ENCODE measurements at places on chromosomes 7 and 10.

DNA sequence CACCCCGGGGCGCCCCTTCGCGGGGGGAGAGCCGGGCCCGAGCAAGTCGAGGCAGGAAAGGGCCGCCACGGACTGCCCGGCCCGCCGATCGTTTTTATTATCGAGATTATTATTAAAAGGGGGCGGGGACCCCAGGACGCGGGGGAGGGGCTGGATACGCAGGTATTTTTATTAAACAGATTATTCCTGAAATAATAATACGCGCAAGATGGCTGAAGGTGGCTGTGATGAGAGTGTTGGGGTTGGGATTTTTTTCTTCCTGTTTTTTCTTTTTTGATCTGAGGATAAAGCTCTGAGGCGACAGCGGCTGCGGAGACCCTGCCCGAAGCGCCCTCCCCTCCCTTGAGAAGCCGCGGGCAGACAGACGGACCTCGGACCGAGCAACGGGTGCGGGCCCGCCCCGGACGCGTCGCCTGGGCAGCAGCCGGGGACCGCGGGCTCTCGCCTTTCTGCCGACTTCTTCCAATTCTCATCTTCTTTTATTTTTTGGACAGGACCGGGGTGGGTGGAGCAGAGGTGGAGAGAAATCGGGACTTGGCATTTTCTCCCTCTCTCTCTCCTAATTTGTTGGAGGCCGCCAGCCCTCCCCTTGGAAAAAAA lies 1.4 kb upstream of the TRIM8 start:
- peak; percentile 65 for DNase-seq

GRCh38 chr7:19554581-19554980 lies 154.3 kb downstream of the POLR1F start:
- DNase-seq, result no peak

DNA sequence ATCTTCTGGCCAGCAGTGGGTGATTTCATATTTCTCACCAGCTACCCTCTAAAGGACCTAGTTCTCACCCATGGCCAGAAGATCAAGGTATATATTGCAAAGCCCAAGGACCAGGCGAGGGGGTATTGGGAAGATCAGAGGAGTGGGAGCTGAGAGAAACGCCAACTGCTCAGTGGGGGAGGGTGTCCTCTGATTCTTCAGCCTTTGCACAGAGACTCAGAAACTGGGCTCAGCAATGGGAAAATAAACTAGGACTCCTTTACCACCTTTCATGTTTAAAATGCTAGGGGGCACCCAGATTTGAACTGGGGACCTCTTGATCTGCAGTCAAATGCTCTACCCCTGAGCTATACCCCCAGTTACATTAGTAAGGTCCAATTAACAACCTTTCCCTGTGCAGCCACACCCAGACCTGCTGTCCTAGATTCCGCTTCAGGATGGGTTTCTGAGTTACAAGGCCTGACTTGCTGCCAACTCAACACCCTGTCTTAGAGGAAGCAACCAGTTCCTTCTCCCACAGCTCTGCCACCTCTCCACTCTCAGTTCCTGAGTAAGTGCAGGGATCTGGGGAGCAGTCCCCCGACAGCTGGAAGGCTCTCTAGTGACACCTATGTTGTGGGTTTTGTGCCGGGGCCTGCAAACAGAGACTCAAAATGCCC lies 93.5 kb downstream of the ZNF783 start:
- DNase-seq, result no peak

DNA sequence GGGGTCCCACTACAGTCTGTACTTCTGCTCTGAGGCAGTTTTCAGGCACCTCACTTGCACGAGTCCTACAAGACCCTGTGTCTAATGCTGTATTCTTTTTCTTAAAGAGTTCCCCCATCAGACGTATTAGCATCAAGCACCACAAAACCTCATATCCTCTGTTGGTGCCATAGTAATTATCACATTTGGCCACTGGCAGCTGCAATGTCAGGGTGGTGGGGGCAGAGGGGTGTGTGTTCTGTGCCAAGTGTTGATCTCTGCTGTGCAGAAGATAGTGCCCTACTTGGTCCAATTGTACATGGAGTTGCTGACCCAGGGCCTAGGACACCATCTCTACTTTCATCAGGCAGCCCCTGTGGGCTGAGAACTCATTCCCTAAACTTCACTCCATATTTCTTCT lies 20.0 kb upstream of the JAZF1 start:
- no peak for DNase-seq

DNA sequence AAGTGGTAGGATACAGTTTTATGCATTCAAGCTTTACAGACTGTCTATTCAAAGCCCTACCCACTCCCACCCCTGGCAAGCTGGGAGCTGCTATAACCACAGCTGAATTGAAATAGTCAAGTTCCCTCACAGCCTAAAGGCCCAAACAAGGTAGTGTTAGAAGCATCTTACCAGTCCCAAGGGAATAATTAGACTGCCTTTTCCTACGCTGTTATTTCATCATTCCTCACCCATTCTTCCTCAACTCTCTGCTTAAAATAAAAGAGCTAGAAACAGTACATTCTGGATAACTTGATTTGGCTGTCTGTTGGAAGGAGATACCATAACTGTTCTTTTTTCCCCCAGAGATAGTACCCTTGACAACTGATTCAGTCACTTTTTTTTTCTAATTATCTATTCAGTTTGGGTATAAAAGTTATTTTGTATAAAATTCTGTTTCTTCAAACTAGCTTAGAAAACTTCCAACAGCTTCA lies 54.0 kb downstream of the RAPGEF5 start:
- no peak for DNase-seq

DNA sequence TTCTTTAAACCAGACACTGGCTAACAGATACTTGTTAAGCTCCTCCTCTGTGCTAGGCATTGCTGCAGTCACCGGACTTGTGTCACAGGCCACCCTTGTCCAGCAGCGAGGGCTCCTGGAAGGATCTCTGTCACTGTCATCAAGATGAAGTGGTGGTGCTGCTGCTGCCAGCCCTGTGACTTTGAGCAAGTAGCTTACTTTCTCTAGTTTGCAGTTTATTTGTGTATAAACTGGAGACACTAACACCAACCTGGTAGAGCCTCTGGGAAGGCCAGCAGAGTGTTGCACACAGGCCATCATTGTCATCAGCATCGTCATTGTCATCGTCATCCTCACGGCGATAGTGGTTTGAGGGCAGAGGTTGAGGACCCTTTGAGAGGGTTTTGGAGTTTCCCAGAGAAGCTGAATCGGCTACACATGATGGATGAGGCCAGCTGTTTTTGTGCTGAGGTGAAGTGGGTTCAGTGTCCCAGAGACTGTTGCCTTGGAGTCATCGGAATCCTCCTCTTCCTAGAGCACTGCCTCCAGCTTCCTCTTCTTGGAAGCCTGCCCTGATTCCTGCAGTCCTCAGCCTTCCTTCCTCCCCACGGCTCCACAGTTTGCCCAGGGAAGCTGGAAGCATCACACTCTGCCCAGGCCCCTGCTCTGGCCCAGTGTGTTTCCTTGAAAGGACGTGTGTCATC lies 128.4 kb downstream of the GRK5 start:
- peak; percentile 75 for DNase-seq

DNA sequence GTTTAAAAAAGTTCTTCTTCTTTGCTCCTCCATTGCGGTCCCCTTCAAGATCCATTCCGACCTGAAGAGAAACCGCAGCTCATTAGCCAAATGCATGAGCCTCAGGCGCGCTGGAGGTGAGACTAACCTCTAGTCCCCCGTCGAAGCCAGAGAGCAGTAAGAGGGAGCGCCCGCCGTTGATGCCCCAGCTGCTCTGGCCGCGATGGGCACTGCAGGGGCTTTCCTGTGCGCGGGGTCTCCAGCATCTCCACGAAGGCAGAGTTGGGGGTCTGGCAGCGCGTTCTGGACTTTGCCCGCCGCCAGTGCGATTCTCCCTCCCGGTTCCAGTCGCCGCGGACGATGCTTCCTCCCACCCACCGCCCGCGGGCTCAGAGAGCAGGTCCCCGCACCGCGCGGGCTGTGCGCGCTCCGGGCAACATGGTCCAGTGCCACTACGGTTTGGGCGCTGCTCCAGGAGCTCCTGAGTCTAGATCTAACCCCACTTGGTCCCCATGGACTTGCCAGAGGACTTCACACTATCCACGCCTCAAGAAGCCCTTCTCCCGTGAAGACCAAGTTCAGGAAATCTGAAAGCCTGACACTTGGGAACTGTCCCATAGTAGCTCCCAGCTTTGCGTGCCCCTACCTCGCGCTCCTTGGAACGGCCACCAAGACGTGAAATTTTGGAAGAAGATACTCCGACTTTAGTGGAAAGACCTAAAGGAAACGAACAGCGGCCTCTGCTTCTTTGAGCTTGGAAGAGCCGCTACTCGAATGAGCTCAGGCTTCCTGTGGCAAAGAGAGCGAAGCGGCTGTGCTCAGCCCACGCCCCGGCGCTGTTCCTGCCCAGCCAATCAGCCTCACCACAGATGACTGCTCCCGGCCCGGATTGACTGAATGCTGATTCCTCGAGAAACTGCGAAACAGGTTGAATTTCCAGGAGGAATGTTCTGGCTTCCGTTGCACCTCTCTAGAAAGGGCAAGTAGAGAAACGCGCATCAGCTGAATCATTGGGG lies at the start of gene ABCB1:
TSS of gene ABCB1 (minus strand) at position 755 of the 995 bp plus-strand sequence. CDS start at position 55, 700 bp downstream.
- DNase-seq, result peak; percentile 86

GRCh38 chr10:6204063-6204340 lies 1.3 kb downstream of the PFKFB3 start:
- DNase-seq, result peak; percentile 35

DNA sequence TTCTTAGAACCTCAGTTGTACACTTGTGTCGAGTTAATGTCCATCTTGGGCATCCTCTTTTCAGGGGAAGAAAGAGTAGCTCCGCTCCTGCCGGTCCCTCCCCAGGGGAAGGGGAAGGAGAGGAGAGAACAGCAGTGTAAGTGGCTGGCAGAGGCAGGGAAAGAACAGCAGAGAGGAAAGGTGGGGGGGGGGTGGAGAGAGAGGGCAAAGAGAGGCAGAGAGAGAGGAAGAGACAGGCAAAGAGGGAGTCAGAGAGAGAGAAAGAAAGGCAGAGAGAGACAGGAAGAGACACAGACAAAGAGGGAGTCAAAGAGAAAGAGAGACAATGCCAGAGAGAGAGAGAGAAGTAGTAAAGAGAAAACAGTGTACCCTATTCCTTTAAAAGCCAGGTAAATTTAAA lies 53.9 kb downstream of the MRPS24 start:
- no peak for DNase-seq

DNA sequence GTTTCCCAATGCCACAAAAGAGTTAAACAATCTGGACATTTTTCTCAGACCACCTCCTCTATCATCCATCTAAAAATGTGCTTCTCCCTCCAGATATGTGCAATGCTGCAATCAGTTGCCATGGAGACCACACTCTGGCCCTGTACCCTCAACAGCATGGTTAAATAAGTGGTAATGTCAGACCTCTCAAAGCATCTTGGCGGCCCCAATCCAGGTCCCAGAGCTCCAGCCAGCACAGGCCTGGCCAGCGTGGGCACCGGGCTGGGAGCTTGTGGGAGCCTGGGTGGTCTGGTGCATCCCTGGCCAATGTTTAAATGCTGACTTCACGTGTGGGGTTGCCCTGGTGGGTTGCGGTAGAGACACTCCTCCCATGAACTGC lies 362.9 kb upstream of the ZNF32 start:
- DNase-seq, result peak; percentile 17

GRCh38 chr10:95459446-95460045 lies 101.6 kb downstream of the SORBS1 start:
- DNase-seq, result no peak

- DNase-seq, result no peak
Measured at GRCh38 chr10:129870474-129870757, 93.7 kb downstream of the EBF3 start.

DNA sequence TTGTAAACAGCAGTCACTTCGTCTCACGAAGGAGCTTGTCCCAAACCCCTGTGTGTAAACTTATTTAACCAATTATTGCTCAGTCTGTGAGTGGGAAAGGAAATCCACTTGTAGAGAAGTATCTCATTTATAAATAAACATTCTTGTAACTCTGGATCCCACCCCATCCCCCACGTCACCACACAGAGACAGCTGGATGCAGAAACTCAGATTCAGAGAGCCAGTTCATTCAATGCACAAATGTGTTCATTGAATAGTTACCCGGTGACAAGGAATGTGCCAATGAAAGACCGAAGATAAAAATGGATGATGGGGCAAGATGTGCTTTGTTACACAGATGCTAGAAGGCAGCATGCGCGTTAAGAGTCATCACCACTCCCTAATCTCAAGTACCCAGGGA lies 8.3 kb upstream of the OCM start:
- DNase-seq, result no peak
